ENCODE measurements at places on chromosomes 16 and 17.

- no peak for DNase-seq
Measured at GRCh38 chr17:67628580-67629013, 89.1 kb upstream of the NOL11 start.

- no peak for DNase-seq
Measured at GRCh38 chr17:78675836-78676235, 98.6 kb upstream of the DNAH17 start.

GRCh38 chr17:42894283-42895184 is 6.1 kb upstream of the G6PC1 start:
- DNase-seq: no peak

- no peak for DNase-seq
Measured at GRCh38 chr16:66923247-66923731, 2.0 kb downstream of the RRAD start.

DNA sequence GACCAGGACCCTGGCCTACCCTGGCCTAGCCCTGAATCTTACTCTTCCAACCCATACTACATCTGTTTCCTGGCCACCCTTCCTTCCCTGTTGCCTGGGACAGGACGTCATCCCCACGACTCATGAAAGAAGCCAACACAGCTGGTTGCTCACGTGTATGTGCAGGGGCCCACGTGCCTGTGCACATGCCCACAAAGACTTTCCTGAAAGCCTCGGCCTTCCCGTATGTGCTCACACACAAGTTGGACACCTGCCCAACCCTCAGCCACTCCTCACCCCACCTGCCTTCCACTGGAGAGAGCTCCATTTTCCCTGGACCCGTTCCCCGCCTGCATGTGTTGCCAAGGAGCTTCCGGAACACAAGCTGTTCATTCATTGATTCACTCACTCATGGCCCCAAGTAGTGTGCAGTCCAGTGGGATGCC is 7.0 kb downstream of the PLXDC1 start:
- DNase-seq: no peak

DNA sequence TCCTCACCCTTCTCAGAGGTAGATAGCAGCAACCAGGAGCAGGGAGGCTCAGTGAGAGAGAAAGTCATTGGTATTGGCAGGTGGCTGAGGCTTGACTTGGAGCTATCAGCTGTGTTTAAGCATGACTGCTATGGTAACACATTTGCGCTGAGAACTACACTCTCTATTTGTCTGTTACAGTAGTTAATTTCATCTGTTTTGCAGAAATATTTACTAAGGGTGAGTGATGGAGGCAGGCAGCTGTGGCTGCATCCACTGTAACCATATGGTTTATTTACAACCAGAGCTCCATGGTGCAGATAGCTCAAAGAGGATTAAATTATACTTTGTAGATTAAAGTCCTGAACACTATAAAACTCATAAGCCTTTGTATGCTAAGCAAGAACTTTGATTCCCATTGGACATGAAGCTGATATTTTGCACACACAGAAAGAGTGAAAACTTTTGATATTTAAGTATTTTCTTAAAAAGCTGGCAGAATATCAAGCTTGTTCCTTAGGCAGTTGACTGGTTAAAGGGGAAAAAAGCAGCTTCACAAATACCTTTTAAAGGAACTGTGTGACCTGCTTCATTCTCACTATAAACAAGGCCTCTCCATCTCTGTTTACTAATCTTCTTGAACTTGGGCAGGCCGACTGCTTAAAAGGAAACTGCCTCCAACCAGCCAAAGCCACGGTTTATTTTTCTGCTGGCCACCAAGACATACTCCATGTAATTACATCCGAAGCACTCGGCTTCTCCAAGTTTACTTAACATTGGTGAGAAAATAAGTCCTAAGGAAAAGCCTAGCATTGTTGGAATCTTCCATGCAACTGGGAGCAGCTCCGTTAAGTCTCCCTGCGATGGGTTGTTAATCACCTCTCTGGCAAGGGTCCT is 299.8 kb upstream of the ZFHX3 start:
- DNase-seq: no peak

GRCh38 chr17:13544292-13544691 is 57.4 kb downstream of the HS3ST3A1 start:
- DNase-seq: no peak

GRCh38 chr17:41442739-41443138 is 2.0 kb upstream of the KRT38 start:
- no peak for DNase-seq

DNA sequence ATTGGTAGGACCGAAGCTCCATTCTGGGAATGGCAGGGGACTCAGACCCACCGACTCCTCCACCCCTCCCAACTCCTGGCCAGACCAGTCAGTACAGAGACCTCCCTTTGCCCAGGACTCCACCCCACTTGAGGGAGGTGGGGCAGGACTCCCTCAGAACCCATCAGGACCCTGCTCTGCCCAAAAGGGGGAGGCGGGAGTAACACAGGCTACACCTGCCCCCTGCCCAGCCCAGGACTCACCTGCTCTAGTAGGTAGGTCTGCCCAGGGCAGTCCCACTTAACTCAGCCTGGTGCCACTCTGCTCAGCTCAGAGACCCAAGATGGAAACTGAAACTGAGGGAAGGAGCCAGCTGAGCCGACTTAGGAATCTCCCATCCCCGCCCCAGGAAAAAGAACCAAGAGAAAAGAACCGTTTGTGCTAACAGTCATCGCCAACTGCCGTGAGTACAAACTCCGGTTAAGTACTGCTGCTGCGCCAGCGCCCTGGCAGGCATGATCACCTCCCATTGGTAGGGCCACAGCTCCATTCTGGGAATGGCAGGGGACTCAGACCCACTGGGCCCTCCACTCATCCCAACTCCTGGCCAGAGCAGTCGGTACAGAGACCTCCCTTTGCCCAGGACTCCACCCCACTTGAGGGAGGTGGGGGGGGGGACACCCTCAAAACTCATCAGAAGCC is 503 bp downstream of the DHX58 start:
- DNase-seq: no peak

GRCh38 chr17:18016426-18016825 is 22.5 kb downstream of the ATPAF2 start:
- DNase-seq: no peak

- DNase-seq: no peak
Measured at GRCh38 chr17:19567216-19568015, 33.8 kb downstream of the SLC47A1 start.

- DNase-seq: no peak
Measured at GRCh38 chr17:80443916-80444643, 29.1 kb downstream of the ENDOV start.

GRCh38 chr17:79952265-79952877 is 83.3 kb downstream of the TBC1D16 start:
- no peak for DNase-seq

DNA sequence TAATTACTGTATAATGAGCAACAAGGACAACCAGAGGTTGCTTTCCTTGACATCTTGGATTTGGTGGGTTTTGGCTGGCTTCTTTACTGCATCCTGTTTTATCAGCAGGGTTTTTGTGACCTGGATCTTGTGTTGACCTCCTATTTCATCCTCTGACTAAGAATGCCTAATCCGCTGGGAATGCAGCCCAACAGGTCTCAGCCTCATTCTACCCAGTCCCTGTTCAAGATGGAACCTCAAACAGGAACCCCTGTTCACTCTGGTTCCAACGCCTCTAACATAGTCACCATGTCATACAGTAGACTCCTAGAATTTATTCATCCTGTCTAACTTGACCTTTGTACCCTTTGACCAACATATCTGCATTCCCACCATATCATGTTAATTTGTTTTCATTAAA is 183.8 kb upstream of the SOX9 start:
- peak; percentile 38 for DNase-seq

DNA sequence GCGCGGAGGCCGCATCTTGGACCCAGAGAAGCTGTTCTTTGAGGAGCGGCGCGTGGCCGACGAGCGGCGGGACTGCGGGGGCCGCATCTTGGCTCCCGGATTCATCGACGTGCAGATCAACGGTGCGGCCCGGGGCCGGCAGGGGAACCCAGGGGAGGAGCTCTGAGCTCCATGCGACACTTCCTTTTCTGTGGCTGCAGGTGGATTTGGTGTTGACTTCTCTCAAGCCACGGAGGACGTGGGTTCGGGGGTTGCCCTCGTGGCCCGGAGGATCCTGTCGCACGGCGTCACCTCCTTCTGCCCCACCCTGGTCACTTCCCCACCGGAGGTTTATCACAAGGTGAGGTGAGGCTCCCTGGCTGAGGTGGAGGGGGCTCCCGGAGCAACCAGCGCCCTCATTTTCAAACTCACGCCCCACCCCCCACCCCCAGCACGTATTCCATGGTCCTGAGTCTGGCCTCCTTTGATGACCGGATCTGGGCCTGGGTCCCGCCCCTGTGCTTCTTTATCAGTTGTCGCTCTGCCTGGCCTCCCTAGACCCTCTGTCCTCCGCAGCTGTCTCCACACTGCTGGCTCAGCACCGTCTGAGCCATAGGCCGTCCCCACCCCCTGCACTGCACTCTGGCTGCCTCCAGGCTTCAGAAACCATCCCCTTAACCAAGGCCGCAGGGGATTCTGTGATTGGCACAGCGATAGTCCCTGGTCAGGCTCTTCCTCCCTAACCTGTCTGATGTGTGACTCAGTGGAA is 787 bp downstream of the AMDHD2 start:
- DNase-seq: no peak

- peak; percentile 57 for DNase-seq
Measured at GRCh38 chr16:85245307-85246172, 133.3 kb upstream of the CIBAR2 start.

DNA sequence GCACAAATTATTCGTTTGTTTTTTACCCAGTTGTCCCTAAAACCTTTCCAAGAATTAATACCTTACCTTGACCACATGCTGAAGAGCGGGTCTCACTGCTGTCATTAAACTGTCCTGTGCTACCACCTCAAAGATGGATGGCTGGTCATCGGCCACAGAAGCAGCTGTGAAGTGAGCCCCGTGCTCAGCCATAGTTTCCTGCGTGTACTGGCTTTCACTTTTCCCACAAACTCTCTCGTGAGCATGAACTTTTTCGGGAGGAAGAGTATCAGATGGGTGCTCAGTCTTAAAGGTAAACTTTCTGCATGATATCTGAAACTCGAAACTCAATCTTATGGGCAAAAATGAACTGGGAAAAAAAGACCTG is 558 bp downstream of the PEX12 start:
- DNase-seq: no peak

DNA sequence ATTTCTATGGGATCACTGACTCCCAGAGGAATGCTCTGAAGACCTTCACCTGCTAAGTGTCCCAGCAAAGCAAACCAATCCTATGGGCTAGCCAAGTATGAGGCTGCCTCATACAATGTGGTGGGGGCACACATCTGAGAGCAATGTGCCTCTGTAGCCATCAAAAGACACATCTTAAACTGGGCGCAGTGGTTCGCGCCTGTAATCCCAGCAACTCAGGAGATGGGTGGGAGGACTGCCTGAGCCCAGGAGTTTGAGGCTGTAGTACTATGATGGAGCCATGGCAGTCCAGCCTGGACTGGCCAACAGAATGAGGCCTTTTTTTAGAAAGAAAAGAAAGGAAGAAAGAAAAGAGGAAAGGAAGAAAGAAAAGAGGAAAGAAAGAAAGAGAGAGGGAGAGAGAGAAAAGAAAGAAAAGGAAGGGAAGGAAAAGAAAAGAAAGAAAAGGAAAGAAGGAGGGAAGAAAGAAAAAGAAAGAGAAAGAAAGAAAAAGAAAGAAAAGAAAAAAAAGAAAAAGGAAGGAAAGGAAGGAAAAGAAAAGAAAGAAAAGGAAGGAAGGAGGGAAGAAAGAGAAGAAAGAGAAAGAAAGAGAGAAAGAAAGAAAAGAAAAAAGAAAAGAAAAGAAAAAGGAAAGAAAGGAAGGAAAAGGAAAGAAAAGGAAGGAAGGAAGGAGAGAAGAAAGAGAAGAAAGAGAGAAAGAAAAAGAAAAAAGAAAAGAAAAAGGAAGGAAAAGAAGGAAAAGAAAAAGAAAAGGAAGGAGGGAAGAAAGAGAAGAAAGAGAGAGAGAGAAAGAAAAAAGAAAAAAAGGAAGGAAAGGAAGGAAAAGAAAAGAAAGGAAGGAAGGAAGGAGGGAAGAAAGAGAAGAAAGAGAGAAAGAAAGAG is 430.3 kb downstream of the SLC39A11 start:
- no peak for DNase-seq

GRCh38 chr16:47069841-47070584 is 73.7 kb downstream of the NETO2 start:
- no peak for DNase-seq

- DNase-seq: no peak
Measured at GRCh38 chr16:7748522-7748921, 415.9 kb downstream of the RBFOX1 start.

- no peak for DNase-seq
Measured at GRCh38 chr16:74909665-74910064, 75.3 kb downstream of the WDR59 start.

DNA sequence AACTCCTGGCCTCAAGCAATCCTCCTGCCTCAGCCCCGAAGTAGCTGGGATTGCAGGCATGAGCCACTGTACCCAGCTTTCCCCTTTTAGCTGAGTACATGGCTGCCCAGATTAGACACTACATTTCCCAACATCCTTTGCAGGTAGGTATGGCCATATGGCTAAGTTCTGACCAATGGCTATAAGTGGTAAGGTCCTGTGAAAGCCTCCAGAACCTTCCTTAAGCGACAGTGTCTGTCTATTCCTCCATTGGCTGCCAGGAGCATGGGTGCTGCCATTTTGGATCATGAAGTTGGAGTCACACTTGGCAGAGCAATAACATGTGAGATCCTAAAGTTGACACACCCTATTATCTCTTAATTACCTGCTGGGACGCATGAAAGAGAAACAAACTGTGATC is 24.4 kb upstream of the CRHR1 start:
- DNase-seq: peak; percentile 52

DNA sequence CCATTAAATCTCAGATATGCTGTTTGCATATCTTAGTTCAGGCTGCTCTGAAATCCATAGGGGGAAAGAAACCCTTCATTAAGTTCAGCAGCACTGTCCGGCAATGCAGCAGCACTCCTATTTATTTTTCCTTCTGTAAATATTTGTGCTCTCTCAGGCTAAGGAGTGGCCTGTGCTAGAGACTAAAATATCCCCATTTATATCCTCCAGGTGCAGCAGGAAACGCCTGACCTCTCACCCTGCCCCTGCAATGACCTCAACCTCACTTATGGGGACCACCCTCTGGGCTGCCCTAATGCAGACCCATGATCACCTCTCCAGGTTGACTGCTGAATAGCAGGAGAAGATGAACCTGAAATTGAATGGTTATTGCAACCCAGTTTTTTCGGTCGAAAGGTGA is 165.0 kb upstream of the ELAC2 start:
- DNase-seq: no peak
